HFFc6 (cell line): ENCODE measurements at places on chromosomes 5 and 9.

GRCh38 chr5:39422036-39422606, 2.7 kb downstream of the DAB2 start:
- peaks cover 79% of the 10 kb centered on the region for H3K4me1 ChIP-seq
- no peak for DNase-seq
- H3K27me3 ChIP-seq: peaks cover 2% of the 10 kb centered on the region
- H3K36me3 ChIP-seq: peaks cover 57% of the 10 kb centered on the region
- H3K4me3 ChIP-seq: peak overlapping the region; percentile 99

- no peaks in the 10 kb centered on the region for H3K4me1 ChIP-seq
- H3K27me3 ChIP-seq: no peaks in the 10 kb centered on the region; the same call in 1 of the 2 replicates
Measured at GRCh38 chr9:90107726-90108655, 503.2 kb downstream of the GADD45G start.

DNA sequence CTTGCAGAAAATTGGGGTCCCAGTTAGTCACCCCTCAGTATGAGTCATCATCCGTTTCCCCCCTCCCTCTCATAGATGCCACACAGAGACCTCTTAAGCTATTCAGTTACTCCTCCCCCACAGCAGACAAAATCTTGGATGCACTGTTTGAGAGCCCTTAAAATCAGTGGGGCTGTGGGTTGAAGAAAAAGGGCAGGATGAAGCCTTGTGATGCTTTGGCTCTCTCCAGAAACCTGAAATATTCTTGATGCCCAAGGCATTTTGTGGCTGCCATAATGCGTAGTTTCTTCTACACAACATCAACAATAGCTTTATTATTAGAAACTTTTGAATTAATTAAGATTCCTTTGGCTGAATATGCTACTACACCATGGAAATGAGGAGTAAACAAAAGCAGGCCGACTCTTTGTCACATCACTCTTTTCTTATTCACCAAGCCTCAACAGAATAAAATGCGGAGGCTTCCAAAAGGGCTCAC, 133.8 kb downstream of the MRPS30 start:
- H3K4me3 ChIP-seq: no peak overlapping the region
- H3K4me1 ChIP-seq: no peaks in the 10 kb centered on the region
- H3K36me3 ChIP-seq: no peaks in the 10 kb centered on the region
- H3K27ac ChIP-seq: no peak overlapping the region
- H3K27me3 ChIP-seq: no peaks in the 10 kb centered on the region; the same call in 1 of the 2 replicates

- DNase-seq: no peak
- H3K4me3 ChIP-seq: no peak overlapping the region
- H3K27ac ChIP-seq: no peak overlapping the region
- H3K36me3 ChIP-seq: no peaks in the 10 kb centered on the region
- peaks cover 12% of the 10 kb centered on the region for H3K27me3 ChIP-seq
Measured at GRCh38 chr9:135617991-135618411, 21.3 kb downstream of the GLT6D1 start.

DNA sequence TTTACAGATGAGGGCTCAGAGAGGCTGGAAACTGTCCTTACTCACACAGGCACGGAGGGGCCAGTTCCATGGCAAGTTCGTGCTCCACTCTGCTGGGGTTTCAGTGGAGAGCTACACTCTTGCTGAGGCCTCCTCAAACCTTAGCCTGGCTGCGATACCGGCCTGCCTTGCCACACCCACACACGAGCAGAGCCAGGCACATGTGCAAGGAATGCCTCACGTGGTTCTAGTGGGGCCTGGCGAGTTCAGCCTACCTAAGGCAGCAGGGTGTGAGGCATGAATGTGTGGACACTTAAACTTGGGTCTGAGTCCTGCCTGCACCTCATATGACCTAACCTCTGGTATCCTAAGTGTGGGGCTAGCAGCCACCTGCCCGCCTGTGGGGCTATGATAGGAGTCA, 21.5 kb upstream of the PRDM12 start:
- H3K27ac ChIP-seq: no peak overlapping the region
- H3K4me3 ChIP-seq: no peak overlapping the region
- no peak for DNase-seq
- H3K36me3 ChIP-seq: peaks cover 25% of the 10 kb centered on the region

DNA sequence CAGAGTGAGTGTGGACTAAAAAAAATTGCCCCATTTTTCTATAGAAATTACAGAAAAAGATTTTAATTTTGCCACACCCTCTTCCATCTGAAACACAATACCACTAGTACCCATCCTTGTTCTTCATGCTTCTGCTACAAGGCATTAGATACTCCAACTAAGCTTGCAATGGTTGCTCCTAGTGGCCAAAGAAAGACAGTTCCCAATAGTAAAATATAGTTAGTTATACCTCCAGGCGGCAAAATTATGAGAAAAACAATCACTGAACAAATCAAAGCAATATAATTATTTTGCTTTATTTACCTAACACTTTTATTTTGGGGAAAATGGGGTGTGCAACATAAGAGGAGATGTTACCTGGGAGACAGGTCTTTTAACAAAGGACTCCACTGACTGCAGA, 101.2 kb downstream of the RAPGEF6 start:
- H3K36me3 ChIP-seq: peaks cover 1% of the 10 kb centered on the region; the same call in 1 of the 2 replicates
- H3K4me1 ChIP-seq: peaks cover 42% of the 10 kb centered on the region
- no peak overlapping the region for H3K27ac ChIP-seq
- H3K4me3 ChIP-seq: no peak overlapping the region

DNA sequence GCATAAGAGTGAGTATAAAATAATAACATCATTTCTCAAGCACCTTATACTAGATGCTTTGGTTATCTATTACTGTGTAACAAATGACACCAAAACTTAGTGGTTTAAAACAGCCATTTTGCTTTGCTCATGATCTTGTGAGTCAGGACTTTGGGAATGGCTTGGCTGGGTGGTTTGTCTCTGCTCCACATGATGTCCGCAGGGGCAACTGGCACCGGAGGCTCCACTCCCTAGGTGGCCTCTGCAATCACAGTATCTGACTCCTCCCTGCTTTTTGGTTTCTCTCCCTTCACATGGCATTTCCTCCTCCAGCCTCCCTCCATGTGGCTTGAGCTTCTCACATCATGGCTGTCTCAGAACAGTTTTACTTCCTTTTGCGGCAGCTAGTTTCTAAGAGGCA, 259.5 kb downstream of the GAS1 start:
- no peaks in the 10 kb centered on the region for H3K27me3 ChIP-seq
- DNase-seq: no peak
- H3K27ac ChIP-seq: no peak overlapping the region
- H3K36me3 ChIP-seq: no peaks in the 10 kb centered on the region

DNA sequence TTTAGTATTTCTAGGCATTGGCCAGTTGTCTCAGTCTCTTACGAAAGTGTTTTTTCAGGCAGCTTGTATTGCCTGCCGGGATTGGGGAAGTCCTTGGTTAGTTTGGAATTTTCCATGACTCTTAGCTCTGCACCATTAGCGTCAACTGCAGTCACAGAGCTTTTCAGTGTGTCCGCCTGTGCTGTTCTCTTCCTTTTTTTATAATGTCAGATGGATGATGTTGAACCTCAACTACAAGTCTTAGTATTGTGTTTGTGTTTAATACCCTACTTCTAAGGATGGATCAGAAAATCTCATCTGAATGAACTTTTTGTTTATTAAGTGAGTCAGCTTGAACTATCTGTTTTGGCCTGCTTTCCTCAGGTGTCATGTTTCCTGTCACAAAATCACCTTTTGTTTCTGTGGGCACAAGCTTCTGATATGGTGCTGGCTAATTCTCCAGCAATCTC, 33.1 kb downstream of the ATP6V0E1 start:
- H3K4me3 ChIP-seq: no peak overlapping the region
- H3K4me1 ChIP-seq: peaks cover 31% of the 10 kb centered on the region
- H3K36me3 ChIP-seq: peaks cover 22% of the 10 kb centered on the region
- H3K27me3 ChIP-seq: no peaks in the 10 kb centered on the region; the same call in none of the 2 replicates
- peak overlapping the region; percentile 66 for H3K27ac ChIP-seq

- no peak overlapping the region for H3K27ac ChIP-seq
- H3K4me3 ChIP-seq: no peak overlapping the region
- no peaks in the 10 kb centered on the region; the same call in 1 of the 2 replicates for H3K27me3 ChIP-seq
- no peaks in the 10 kb centered on the region for H3K4me1 ChIP-seq
- DNase-seq: no peak
Measured at GRCh38 chr5:85500869-85501268, 1116.2 kb upstream of the EDIL3 start.

DNA sequence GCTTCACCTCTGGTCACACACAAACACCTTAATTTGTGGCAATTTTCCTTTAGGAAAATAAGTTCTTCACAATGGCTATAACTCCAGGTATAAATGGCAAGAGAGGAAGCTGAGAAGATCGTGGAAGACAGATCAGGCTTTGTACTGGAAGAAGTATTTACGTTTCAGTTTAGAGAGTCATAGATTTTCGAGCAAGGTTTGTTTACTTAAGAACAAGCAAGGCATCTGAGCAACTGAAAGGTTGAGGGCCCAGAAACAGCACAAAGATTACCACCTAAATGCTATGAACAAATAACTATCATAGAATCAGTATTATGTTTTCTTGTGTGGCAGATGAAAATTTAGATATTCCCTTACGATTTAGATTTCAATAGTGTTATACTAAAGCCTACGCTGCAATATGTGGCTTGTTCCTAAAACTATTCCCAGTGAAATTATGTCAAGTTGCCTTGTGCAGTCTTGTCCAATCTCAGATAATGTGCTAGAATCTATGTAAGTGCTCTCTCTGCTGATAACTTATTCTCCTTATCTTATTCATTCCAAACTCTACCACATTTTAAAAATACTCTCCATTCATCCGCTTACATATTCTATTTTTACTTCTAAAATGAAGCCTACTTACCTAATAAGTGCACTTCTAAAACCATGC, 6.7 kb downstream of the SLCO4C1 start:
- H3K4me1 ChIP-seq: no peaks in the 10 kb centered on the region
- H3K27ac ChIP-seq: no peak overlapping the region
- DNase-seq: no peak
- no peaks in the 10 kb centered on the region; the same call in 1 of the 2 replicates for H3K27me3 ChIP-seq
- H3K36me3 ChIP-seq: no peaks in the 10 kb centered on the region; the same call in 1 of the 2 replicates

- DNase-seq: peak; percentile 64
- peaks cover 43% of the 10 kb centered on the region for H3K4me1 ChIP-seq
- H3K36me3 ChIP-seq: peaks cover 37% of the 10 kb centered on the region
- H3K27me3 ChIP-seq: peaks cover 2% of the 10 kb centered on the region
- H3K4me3 ChIP-seq: no peak overlapping the region
- peak overlapping the region; percentile 55 for H3K27ac ChIP-seq
Measured at GRCh38 chr5:132451387-132451786, 39.2 kb downstream of the IRF1 start.

DNA sequence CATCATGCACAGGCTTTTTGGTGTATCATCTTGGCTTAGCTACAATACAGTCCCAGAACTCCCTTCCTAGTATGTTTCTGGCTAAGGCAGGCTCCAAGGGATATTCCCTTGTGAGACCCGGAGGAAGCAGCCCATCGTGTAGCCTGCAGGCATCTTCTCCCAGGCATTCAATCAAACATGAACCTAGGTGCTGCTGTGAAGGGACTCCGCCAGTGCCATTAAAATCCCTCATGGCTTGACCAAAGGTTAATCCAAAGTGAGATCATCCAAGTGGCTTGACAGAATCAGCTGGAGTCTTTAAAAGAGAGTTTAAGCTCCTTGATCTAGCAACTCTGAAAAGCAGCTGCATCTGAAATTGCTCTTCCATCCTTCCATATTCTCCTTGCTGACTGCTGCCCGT, 333.9 kb downstream of the DIRAS2 start:
- H3K36me3 ChIP-seq: no peaks in the 10 kb centered on the region
- peaks cover 2% of the 10 kb centered on the region; the same call in 1 of the 2 replicates for H3K27me3 ChIP-seq
- no peak for DNase-seq
- no peak overlapping the region for H3K4me3 ChIP-seq

- no peaks in the 10 kb centered on the region for H3K36me3 ChIP-seq
- no peak overlapping the region for H3K4me3 ChIP-seq
- no peaks in the 10 kb centered on the region for H3K4me1 ChIP-seq
- no peak for DNase-seq
Measured at GRCh38 chr5:162301356-162301755, 233.8 kb downstream of the GABRG2 start.

- no peak overlapping the region for H3K27ac ChIP-seq
- DNase-seq: no peak
- no peak overlapping the region for H3K4me3 ChIP-seq
- H3K27me3 ChIP-seq: peaks cover 3% of the 10 kb centered on the region
- H3K36me3 ChIP-seq: no peaks in the 10 kb centered on the region
- peaks cover 25% of the 10 kb centered on the region for H3K4me1 ChIP-seq
Measured at GRCh38 chr9:35599763-35600604, 5.1 kb upstream of the TESK1 start.

- H3K4me3 ChIP-seq: no peak overlapping the region
- H3K4me1 ChIP-seq: no peaks in the 10 kb centered on the region
- H3K27ac ChIP-seq: no peak overlapping the region
- no peaks in the 10 kb centered on the region; the same call in 1 of the 2 replicates for H3K36me3 ChIP-seq
Measured at GRCh38 chr5:126044931-126045565, 378.2 kb upstream of the GRAMD2B start.

DNA sequence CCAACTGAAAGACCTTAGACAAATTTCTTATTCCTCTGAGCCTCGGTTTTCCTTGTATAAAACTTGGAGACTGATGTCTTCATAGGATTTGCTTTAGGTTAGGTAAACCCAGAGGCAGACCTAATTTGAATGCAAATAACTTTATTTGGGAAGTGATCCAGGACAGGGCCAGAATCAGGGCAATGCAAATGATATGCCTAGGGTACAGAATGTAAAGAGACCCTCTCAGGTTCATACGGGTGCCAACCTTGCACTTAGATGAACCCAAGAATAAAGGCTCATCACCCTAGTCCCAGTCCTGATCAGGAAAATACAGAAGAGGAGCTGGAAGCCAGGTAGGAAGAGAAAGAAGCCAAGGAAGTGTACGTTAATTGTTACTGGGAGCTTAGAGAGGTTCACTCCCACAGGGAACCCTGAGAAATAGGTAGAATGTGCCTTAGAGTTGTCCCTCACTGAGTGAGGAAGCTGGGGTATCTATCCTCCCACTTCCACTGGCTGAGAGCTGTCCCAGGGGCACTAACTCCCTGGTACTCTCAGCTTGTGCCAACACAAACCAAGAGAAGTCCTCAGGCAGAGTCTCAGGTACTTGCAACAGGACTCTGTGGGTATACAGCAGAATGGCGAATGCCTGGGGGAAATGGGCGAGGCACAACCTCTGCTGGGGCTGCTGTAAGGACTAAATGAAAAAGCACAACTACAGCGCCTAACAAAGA, 3.1 kb upstream of the HK3 start:
- no peaks in the 10 kb centered on the region for H3K4me1 ChIP-seq
- peaks cover 4% of the 10 kb centered on the region for H3K27me3 ChIP-seq
- DNase-seq: no peak
- no peak overlapping the region for H3K4me3 ChIP-seq
- no peak overlapping the region for H3K27ac ChIP-seq

GRCh38 chr5:15263406-15263805, 236.6 kb upstream of the FBXL7 start:
- no peak for DNase-seq
- H3K36me3 ChIP-seq: no peaks in the 10 kb centered on the region
- H3K27me3 ChIP-seq: no peaks in the 10 kb centered on the region
- no peaks in the 10 kb centered on the region for H3K4me1 ChIP-seq

- peaks cover 9% of the 10 kb centered on the region for H3K27me3 ChIP-seq
- no peaks in the 10 kb centered on the region for H3K36me3 ChIP-seq
- H3K27ac ChIP-seq: no peak overlapping the region
- DNase-seq: no peak
- no peak overlapping the region for H3K4me3 ChIP-seq
Measured at GRCh38 chr9:135978642-135979546, 17.7 kb upstream of the UBAC1 start.
